HFF-Myc (cell line): ENCODE measurements at places on chromosomes 12 and 14.

DNA sequence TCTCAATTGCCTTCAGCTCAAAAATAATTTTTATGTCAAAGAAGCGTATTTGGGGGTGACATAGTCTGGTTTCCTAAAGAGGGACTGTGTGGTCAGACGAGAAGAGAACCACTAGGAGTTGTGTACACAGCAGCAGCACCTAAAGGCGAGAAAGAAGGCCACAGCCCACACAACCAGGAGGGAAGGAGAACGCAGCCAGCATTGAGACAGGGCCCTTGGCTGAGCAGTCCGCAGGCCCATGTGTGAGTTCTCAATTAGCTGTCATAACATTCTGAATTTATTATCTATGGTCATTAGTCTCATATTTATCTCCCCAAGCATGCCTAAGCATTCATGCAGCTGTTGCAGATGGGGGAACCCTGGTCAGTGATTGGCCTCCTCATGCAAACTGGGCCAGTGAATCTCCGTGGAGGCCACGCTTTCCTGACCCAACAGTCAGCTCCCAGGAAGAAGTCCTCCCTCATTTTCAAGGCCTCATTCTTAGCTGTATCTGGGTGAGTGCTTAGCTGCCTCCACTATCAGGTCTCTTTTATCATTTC is 81.2 kb upstream of the ATF7IP start:
- DNase-seq: no peak

- no peak for DNase-seq
Measured at GRCh38 chr12:113077859-113078255, 21.3 kb downstream of the DTX1 start.

DNA sequence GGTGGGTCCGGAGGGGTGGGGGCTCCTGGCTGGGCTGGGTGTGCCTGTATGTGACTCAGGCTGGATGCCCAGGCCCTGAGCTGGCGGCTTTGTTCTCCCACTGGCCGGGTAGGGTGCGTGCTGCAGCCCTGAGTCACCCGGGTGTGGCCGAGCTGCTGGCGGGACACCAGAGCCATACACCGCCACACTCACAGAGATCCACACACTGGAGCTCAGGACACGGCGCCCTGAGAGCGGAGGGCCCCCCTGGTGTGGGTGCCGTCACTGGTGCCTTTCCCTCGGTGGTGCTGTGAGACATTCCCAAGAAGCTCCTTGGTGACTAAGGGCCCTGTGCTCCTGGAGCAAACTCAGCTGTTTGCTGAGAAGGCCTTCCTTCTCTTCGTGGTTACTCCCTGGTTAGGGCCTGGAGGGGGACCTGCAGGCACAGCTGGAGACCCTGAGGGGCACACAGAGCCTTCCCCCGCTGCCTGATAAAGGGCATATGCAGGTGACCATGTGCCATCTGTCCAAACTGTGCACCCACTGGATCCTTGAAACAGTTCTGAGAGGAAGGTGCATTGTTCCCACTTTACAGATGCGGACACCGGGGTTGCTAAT is 44.3 kb downstream of the KRT80 start:
- peak; percentile 88 for DNase-seq

DNA sequence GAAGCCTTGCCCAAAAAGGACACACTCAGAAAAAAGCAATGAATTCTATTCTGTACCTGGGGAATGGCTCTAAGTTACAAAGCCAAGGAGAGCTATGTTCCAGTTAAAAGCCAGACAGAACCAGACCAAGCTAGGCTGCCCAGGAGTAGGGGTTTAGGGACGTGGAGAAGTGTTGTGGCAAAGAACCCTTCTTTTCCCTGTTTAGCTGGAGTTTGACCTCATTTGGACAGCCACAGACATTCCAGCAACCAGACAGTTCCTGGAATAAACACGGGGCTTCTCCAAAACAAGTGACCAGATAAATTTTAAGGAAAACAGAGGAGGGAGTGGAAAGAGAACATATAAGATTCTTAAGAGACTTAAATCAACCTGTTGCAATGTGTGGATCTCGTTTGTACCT is 62.3 kb downstream of the GCH1 start:
- no peak for DNase-seq

GRCh38 chr12:50992819-50993218 is 33.4 kb downstream of the SLC11A2 start:
- no peak for DNase-seq

GRCh38 chr14:57501039-57501557 is 7.4 kb upstream of the CCDC198 start:
- no peak for DNase-seq

DNA sequence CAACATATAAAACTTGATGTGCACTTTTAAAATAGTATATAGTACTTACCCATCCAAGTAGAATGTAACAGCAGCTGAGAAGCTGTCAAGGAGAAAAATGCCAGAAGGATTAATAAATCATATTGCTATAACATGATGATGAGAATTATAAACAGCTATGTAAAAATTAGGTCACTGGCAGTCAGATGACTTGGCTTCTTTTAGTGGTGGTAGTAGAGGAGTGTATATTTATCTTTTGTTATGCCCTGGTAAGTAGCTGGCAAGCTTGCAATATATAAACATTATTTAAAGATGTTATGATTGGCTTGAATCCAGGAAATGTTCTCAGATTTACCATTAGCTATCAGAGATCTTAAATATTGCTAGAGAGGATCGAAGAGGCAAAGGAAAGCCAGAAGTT is 471.0 kb upstream of the MGAT4C start:
- DNase-seq: no peak

DNA sequence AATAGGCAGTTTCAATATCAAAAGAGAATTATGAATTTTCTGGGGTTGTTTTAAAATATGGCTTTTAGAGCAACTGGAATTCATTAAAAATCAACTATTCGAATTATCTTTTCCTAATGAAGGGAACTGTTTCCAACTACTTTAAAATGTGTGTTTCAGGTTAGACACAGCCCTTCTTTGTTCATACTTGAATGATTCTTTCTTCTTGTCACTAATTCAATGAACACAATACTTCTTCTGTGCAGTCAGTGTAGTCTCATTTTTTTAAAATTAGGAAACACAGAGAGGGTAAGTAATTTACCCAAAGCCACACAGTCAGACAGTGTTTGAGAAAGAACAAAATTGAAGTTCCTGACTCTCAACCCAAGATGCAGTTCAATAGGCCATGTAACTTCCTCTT is 414.0 kb downstream of the CCDC91 start:
- no peak for DNase-seq

- DNase-seq: no peak
Measured at GRCh38 chr12:27063250-27063851, 19.0 kb downstream of the C12orf71 start.
